ENCODE measurements at places on chromosomes 16 and 17.

DNA sequence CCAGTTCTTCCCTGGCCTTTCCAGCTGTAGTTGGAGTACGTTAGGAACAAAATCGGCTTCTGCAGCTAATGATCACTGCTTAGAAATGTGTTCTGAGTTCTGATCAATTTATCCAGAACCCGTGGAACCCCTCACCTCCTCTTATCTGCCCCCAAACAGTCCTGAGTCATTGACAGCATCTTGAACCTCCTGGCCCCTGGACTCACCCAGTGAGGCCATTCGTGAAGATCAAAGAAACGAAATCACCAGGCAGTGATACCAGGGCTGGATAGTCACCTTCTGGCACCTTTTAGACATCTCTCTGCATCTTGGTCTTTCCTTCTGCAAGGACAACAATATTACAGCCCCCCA, 17.0 kb upstream of the EXOC7 start:
- no peak for DNase-seq

- peak; percentile 71 for DNase-seq
Measured at GRCh38 chr17:65071861-65072260, 15.3 kb upstream of the GNA13 start.

DNA sequence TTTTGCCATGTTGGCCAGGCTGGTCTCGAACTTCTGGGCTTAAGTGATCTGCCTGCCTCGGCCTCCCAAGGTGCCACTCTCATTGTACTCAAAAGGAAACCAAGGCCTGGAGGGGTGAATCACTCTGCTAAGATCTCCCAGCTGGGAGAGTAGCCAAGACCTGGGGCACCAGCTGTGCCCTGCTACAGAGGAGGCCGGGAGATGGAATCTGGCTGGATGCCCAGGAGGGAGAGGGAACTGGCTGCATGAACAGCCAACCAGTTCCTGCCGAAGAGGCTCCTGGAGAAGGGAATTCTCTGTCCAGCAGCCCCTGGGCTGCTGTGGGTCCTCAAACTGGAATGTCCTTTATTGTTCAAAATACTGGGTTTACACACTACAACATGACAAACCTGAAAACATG, 238.7 kb upstream of the CIBAR2 start:
- peak; percentile 99 for DNase-seq

- no peak for DNase-seq
Measured at GRCh38 chr16:1469693-1470201, 5.1 kb downstream of the CLCN7 start.
